ENCODE measurements at places on chromosomes 1 and 21.

- no peak for DNase-seq
Measured at GRCh38 chr1:26959722-26960624, at the start of gene KDF1. Gene KDF1 (minus strand): TSS chr1:26960468. CDS start chr1:26952380, 8,088 bp downstream.

GRCh38 chr1:21592086-21592865 lies 76.9 kb downstream of the RAP1GAP start:
- no peak for DNase-seq

GRCh38 chr21:32189688-32190483 lies 89.0 kb downstream of the MIS18A start:
- DNase-seq: no peak

- no peak for DNase-seq
Measured at GRCh38 chr1:29209173-29209572, 21.6 kb downstream of the MECR start.

- DNase-seq: no peak
Measured at GRCh38 chr21:29797155-29797554, 142.6 kb downstream of the GRIK1 start.

- DNase-seq: no peak
Measured at GRCh38 chr1:217253351-217253750, 377.5 kb downstream of the GPATCH2 start.

GRCh38 chr1:94602802-94603625 lies 61.5 kb upstream of the F3 start:
- no peak for DNase-seq

- no peak for DNase-seq
Measured at GRCh38 chr1:43982808-43983207, 3.8 kb downstream of the B4GALT2 start.

DNA sequence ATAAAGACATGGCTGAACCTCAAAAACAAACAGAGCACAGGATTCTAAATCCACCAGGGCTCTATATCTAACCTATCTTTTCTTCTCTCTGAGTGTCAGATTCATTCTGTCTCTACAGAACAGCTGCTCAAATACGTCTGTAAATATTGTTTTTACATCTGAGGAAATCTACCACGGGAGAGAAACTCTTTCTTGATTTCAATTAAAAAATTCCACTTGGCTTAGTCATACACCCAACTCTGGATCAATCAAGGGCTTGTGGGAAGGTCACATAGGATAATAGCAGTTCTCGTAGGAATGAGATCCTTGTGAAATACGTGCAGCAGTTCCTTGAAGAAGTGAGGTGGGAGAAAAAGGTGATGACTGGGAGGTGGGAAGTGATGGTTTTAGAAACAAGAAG lies 1355.7 kb upstream of the ADGRL2 start:
- DNase-seq: no peak

- no peak for DNase-seq
Measured at GRCh38 chr1:177568622-177569021, 397.9 kb downstream of the BRINP2 start.

GRCh38 chr1:248816042-248816851 lies 9.5 kb downstream of the SH3BP5L start:
- DNase-seq: no peak

DNA sequence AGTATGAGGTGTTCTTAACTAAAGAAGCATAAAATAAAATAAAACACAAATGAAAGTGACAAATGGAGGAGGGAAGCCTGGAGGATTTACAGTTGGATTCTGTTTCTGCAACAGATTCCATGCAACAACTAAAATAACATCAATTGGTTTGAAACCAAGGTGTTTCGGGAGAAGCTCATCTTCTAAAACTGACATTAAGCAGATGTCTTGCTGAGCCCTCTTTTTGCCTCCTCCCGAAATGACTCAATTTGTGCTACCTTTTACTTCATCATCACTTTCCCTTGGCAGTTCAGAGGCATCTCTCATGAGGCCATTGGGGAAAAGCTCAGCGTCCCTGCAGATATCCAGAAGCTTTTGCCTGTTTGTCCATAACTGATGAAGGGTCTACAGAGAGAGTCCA lies 121.6 kb upstream of the ADAR start:
- no peak for DNase-seq

DNA sequence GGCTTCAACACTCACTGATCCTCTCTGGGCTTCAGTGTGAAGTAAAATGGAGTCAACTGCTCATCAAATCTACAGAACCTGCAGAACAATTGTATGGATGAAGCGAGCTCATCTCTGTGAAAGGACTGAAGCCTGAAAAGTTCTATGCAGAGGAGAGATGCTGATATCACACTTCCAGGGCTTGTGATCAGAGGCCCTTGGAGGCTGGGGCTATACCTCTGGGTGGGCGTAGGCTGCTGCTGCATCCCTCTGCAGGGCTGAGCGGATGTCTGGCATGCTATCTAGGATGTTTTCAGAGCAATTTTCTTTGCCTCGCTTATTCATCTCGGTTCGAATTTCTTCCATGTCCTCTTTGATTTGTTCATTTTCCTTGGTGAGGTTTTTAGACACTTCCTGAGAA lies 17.6 kb downstream of the OLFML2B start:
- DNase-seq: no peak

GRCh38 chr21:39047046-39047445 lies 136.2 kb downstream of the PSMG1 start:
- no peak for DNase-seq

- DNase-seq: no peak
Measured at GRCh38 chr1:235060607-235061470, 67.8 kb downstream of the TOMM20 start.

DNA sequence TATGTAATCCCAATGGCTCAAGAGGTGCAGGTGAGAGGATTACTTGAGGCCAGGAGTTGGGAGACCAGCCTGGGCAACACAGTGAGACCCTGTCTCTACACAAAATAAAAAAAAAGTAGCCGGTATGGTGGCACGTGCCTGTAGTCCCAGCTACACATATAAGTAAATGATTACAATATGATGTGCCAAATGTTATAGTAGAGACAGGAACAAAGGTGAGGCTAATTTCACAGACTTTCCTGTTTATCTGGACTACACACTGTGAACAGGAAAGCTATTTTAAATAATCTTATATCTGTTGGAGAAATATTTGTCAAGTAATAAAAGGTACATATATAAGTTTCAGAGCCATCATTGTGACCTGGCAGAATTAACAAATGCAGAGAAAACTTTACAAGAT lies 77.7 kb downstream of the UROD start:
- no peak for DNase-seq
